Activated CD4-positive, alpha-beta T cell treated with anti-CD3 and anti-CD28 coated beads, Interleukin-2, amount 10 ng/mL, durations not matched to agents 7 days and 5 days (primary cell): ENCODE measurements at places on chromosomes 11 and 22. TPM values are rescaled to one million over a fixed set of nuclear protein-coding genes. Genes with fewer than 3 reads are reported as not detected.
A peak's percentile ranks its signal among the peaks of the same experiment; 100 is the strongest.

DNA sequence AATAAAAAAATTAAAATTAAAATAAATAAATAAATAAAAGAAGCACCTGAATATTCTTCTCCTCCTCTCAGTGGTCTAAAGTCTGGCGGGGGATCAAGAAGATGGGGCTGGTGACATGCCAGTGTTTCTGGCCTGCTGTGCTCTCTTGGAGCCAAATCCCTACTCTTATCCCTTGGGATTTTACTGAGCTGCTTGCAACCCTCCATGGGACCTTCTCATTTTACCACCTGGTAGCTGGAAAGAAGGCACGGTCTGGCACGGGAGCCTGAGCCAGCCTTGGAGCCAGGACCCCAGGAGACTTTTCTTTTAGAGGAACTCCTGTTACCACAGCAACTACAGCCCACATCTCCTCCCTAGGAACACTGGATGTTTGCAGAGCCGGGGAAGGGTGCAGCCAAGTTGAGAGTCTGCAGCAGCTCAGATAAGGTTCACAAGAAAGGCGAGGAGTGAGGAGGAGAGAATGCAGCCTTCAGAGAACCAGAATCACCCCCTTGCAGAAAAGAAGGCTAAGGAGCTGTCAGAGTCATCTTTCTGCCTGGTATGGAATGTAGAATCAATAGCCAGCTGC lies 21.4 kb downstream of the CD6 start:
- H3K4me3 ChIP-seq, result peak overlapping the region; percentile 59
- H3K27ac ChIP-seq, result peak overlapping the region; percentile 87
- H3K4me1 ChIP-seq, result peaks cover 78% of the 10 kb centered on the region
- H3K27me3 ChIP-seq, result no peaks in the 10 kb centered on the region
- H3K36me3 ChIP-seq, result peaks cover 78% of the 10 kb centered on the region
- DNase-seq, result no peak

GRCh38 chr11:75816561-75817239 lies 1.7 kb downstream of the UVRAG start:
- H3K27me3 ChIP-seq, result no peaks in the 10 kb centered on the region
- H3K4me3 ChIP-seq, result no peak overlapping the region
- H3K27ac ChIP-seq, result no peak overlapping the region
- no peak for DNase-seq

- H3K36me3 ChIP-seq, result peaks cover 51% of the 10 kb centered on the region
- H3K4me1 ChIP-seq, result peaks cover 9% of the 10 kb centered on the region
- no peak overlapping the region for H3K4me3 ChIP-seq
- no peaks in the 10 kb centered on the region for H3K27me3 ChIP-seq
- DNase-seq, result no peak
Observed at GRCh38 chr22:27850000-27850521, 48.5 kb upstream of the MN1 start.

The CSRP3 gene
- not detected for total RNA-seq

The SLC37A2 gene
- 0.73 TPM for total RNA-seq

The RAB39A gene
- total RNA-seq, result 0.15 TPM

The TRIM34 gene
- total RNA-seq, result 12.7 TPM

DNA sequence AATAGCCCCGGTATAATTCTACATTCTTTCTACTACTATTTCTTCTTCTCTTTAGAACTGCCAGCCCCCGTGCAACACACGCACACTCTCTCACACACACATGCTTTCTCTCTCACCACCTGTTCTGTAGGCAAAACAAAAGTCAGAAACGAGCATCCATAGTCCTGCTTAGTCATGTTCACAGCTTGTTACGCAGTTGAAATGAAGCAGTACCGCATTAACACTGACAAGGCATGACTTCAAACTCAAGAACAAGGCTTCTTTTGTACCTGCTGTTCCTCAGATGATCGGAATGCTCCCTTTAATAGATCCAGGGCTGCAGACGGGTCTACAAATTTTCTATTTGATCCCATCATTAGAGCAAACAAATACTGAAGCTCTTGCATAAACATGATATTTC lies 42.2 kb downstream of the USP28 start:
- H3K27me3 ChIP-seq, result no peaks in the 10 kb centered on the region
- H3K36me3 ChIP-seq, result peaks cover 17% of the 10 kb centered on the region
- no peak for DNase-seq
- H3K27ac ChIP-seq, result no peak overlapping the region

- H3K36me3 ChIP-seq, result no peaks in the 10 kb centered on the region
- no peaks in the 10 kb centered on the region for H3K4me1 ChIP-seq
- no peak for DNase-seq
- peaks cover 2% of the 10 kb centered on the region for H3K27me3 ChIP-seq
- H3K4me3 ChIP-seq, result no peak overlapping the region
- no peak overlapping the region for H3K27ac ChIP-seq
Observed at GRCh38 chr11:134636071-134636470, 224.0 kb upstream of the B3GAT1 start.

DNA sequence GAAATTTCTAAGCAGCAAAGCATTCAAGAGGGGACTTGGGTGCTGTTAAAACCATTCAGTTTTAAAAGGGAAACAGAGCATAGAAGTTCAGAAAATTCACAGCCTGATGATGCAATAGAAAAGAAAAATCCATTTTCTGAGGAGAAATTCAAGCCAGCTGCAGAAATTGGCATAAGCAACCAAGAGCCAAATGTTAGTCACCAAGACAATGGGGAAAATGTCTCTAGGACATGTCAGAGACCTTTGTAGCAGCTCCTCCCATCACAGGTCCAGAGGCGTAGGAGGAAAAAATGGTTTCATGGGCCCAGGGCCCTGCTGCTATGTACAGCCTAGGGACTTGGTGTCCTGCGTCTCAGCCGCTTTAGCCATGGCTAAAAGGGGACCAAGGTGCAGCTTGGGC lies 5.5 kb upstream of the IRAG1 start:
- H3K27me3 ChIP-seq, result peaks cover 2% of the 10 kb centered on the region
- no peak for DNase-seq
- no peak overlapping the region for H3K4me3 ChIP-seq
- no peak overlapping the region for H3K27ac ChIP-seq

- H3K27ac ChIP-seq, result no peak overlapping the region
- H3K4me3 ChIP-seq, result no peak overlapping the region
- DNase-seq, result no peak
- no peaks in the 10 kb centered on the region for H3K27me3 ChIP-seq
Observed at GRCh38 chr11:85884581-85885021, 29.4 kb downstream of the CCDC83 start.

- H3K27ac ChIP-seq, result no peak overlapping the region
- H3K4me1 ChIP-seq, result peaks cover 14% of the 10 kb centered on the region
- H3K27me3 ChIP-seq, result peaks cover 10% of the 10 kb centered on the region
- no peak for DNase-seq
- no peak overlapping the region for H3K4me3 ChIP-seq
Observed at GRCh38 chr11:68140496-68141245, 19.5 kb upstream of the CHKA start.

DNA sequence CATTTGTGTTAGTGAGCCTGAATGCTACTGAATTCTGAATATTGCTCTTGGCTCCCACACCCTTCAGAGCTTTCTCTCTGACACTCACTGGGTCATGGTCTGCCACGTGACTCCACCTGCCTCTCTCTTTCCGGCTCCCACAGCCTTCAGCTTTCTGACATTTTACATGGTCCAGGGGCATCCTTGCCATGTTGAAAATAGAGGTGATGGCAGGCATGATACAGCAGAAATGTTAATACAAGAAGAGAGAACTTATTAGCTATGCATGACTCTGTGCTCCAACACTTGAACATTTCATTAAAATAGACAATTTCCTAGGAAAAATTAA lies 90.3 kb upstream of the CLDN5 start:
- no peak overlapping the region for H3K4me3 ChIP-seq
- no peaks in the 10 kb centered on the region for H3K36me3 ChIP-seq
- H3K27me3 ChIP-seq, result no peaks in the 10 kb centered on the region
- DNase-seq, result no peak
- peaks cover 27% of the 10 kb centered on the region for H3K4me1 ChIP-seq
